ENCODE measurements at places on chromosomes 5 and 9. TPM values are rescaled to one million over a fixed set of nuclear protein-coding genes. Genes with fewer than 3 reads are reported as not detected.

The FBN2 gene
- 7.1 TPM for total RNA-seq

The ANKDD1B gene
- 0.38 TPM for total RNA-seq

The PCDHGB2 gene
- total RNA-seq: 16.2 TPM

The WNT8A gene
- not detected for total RNA-seq

The CD180 gene
- total RNA-seq: 0.48 TPM

The GABRA1 gene
- total RNA-seq: not detected

The PCDHGB6 gene
- total RNA-seq: 11.9 TPM

The PLEKHG4B gene
- total RNA-seq: 0.03 TPM

The SPINK7 gene
- total RNA-seq: not detected

The TNFSF8 gene
- 0.86 TPM for total RNA-seq

The PRUNE2 gene
- total RNA-seq: 19.9 TPM

The IFNA17 gene
- not detected for total RNA-seq

The SPEF2 gene
- 2.2 TPM for total RNA-seq

- no peak for DNase-seq
These were observed 45.7 kb downstream of the DPYSL3 start for GRCh38 chr5:147464211-147464610.

- no peak for DNase-seq
These were observed 365.6 kb downstream of the CDK5RAP2 start for GRCh38 chr9:120214332-120214731.

GRCh38 chr5:153783362-153783658 is 255.4 kb downstream of the FAM114A2 start:
- DNase-seq: no peak

DNA sequence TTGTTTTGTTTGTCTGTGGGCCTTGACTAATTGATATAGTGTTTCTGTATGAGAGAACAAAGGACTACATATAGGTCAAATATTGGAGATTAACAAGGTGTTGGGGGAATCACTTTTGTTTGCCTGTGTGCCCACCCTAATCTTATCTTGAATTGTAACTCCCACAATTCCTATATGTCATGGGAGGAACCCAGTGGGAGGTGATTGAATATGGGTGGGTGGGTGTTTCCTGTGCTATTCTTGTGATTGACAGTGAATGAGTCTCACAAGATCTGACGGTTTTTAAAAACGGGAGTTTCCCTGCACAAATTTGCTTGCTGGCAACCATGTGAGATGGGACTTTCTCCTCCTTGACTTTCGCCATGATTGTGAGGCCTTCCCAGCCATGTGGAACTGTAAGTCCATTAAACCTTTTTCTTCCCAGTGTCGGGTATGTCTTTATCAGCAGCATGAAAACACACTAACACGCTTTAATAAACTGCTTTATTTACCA is 64.9 kb upstream of the HSPB3 start:
- no peak for DNase-seq

- DNase-seq: no peak
These were observed 163.8 kb upstream of the TRPM3 start for GRCh38 chr9:71285191-71285656.

GRCh38 chr5:43422143-43422542 is 10.0 kb upstream of the CCL28 start:
- no peak for DNase-seq

DNA sequence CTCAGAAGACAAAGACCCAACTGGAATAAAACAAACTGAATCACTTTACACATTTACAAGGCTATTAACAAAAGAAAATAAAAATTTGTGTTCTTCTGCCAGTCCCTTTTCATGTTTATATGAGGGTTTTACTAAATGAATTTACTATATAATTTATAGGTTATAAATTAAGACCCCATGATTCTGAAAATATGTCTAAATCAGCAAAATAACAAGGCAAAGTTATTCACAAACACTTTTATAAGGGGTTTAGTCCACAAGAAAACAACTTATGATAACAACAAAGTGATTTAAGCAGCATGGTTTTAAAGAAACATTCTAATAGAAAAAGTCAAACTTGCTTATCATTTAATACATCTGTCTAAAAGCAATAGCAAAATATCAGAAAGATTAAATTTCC is 4.9 kb downstream of the MIER3 start:
- DNase-seq: no peak

DNA sequence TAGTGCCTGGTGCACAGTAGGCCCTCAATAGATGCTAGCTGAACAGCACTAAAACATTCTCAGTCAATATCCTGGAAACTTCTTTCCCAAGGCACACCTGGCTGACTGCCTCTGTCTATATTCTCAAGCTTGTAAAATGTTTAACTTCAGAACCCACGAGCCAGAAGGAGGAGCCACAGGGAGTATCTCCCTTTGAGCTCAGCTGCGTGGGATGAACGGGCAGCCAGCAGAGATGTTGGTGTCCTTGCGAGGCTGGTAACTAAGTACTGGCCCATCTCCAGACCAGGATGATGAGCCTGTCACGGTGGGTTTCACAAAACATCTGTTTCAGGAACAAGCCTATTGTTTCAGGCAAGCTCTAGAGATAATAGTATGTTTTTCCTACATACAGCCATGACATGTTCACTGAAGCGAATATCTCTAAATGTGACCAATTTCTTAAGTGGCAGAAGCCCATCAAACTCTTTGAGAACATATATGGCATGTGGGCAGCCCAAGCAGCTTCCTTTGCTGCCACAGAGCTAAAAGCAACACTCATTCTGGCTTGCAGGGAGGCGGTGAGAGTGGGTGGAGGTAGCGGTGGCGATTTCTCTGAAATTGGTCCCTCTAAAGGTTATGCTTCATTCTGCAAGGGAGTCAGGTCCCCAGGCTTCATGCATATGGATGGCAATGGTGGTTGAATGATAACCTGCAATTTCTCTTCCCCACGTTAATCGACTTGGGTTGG is 206.2 kb downstream of the TTLL11 start:
- DNase-seq: no peak

DNA sequence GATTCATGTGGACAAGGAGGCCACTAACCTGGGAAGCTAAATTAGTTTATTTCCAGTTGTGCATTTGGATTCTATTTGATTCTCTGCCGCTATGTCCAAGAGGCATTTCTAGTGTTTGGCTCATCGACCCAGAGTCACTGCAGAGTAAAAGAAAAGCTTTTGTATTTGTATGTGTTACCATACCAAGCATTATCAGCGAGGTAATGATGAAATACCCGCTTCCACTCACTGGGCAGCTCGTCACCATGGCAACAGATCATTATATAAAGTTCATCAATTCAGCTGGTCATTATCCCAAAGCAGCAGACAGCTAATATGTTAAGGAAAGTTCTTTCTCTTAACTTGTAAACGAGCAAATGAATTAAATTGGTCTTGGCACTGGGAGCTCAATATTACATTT is 380.3 kb downstream of the SEMA5A start:
- DNase-seq: no peak

DNA sequence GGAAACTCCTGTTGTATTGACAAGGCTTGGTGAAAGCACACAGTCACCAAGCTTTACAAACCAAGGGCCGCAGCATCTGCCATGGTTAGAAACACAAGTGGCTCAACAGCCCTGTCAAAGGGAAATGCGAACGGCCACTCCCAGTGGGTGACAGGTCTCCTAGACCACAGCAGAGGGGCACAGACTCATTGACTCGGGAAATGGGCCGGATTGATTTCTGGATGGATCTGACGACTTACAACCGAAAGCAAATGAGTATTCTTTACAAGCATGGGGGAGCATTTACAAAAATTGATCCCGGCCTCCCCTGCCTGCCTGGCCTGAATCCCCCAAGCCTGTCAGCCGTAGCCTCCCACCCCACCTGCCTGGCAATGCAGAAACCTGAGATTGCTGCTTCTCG is 48.2 kb downstream of the ADAMTS2 start:
- DNase-seq: no peak

GRCh38 chr9:137982200-137982599 is 104.6 kb downstream of the CACNA1B start:
- no peak for DNase-seq

GRCh38 chr5:14357441-14357840 is 214.3 kb downstream of the TRIO start:
- DNase-seq: no peak

GRCh38 chr5:40437452-40437861 is 242.3 kb upstream of the PTGER4 start:
- DNase-seq: no peak

DNA sequence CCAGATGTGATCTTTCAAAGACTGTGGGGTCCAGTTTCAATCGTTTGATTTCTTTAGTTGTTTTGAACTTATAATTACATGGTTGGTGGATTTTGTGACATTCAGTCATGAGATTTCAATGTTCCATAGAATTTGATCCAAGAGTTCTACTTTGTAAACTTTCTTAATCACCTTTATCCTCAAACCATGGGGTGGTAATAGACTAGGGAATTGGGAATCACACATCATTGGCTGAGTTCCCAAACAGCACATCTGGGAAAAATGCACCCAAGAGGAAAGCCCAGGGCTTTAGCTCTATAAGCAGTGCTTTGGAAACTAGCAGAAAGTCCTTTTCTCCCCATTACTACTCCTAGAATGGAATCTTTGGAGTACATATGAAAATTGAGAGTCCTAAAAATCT is 177.6 kb downstream of the NNT start:
- no peak for DNase-seq

DNA sequence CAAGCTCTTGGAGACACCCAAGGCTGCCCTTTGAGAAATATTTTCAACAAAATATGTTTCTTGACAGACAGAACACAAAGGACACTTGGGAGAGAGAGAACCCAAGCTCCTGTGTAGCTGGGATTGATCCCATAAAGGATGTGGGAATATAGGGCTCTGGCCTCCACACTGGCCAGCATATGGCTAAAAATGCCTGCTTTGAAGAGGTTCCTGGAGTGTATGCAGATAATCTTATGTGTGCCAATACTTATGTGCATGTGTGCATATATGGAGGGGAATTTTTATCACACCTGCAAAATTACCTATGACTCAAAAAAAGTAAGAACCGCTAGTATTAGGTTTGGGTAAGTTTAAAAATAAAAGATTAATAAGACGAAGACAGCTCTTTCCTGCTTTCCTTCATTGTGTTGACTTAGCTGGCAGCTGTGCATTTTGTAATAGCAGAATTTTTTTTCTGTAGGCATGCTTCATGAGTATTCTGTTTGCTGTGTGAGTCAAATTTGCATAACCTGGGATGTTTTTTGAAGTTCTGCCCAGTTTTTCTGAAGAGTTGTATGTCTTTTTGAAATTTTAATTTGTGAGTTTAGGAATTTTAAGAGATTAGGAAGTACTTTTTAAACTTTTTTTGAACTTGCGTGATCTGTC is 42.6 kb downstream of the HACD4 start:
- DNase-seq: no peak

DNA sequence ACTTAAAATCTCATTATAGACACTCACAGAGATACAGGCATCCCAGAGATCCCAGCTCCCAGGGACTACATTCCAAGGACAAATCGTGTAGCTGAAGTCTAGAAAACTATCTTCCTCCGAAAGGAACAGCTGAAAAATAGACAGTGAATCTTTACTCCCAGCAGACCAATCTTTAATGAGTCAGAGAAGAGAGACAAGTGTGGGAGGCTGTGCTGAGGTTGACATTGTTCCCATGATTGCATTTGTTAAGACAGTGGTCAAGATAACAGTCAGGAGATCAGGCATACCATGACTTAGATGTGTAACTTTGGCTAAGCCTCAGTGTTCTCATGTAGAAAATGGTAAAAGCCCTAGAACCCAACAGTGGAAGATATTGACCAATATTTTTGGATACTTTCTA is 120.7 kb downstream of the PAPPA start:
- no peak for DNase-seq

- no peak for DNase-seq
These were observed 3.7 kb upstream of the DPM2 start for GRCh38 chr9:127941062-127941960.

GRCh38 chr9:121781701-121782464 is 130.4 kb downstream of the DAB2IP start:
- no peak for DNase-seq

DNA sequence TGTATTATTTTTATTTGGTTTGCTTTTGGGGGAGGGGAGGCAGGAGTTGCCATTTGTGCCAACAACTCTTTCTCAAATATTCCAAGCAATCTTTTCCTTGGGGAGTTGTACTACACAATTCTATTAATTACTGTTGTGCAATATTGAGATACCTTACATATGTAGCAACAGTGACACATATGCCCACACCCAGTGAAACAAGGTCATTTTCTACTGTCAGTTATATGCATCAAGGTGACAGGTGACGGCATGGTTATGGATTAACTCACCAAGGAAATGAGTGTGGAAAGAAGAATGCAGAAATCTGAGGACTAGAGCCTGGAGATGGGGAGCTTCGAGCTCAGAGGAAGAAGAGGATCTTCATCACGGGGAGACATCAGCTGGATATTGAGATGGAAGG is 17.9 kb upstream of the MSMP start:
- no peak for DNase-seq

GRCh38 chr9:109409773-109410397 is 88.2 kb downstream of the PTPN3 start:
- DNase-seq: no peak

DNA sequence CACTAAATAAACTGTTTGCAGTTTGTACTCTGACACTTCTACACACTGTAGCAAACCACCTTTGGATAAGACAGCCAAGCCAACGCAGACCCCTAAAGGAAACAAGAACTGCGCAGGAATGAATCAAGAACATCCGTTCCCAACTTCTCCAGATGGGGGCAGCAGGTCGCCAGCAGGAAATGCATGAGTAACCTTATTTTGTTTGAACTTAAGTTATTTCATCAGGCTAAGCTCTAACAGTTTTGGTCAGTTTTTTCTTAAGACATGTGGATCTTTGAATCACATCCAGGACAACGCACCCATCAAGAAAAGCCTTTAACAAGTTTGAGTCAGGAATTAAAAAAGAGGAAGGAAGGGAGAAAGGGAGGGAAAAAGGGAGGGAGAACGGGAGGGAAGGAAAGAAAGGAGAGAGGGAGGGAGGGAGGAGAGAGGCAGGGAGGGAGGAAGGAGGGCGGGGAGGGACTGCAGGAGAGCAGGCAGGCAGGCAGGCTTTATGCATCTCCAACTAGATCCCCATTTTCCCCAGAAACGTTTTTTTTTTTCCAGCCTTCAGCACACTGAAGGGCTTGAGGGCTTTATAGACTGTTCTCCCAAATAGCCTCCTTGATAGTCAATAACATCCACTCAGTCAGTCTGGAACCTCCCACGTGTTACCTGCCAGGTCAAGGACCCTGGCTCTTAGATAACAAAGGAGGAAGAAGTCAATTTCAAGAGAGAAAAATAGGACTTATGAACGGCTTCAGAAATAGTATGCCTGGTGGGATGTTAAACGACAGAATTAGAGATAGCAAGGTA is 22.2 kb downstream of the BHMT start:
- DNase-seq: no peak

DNA sequence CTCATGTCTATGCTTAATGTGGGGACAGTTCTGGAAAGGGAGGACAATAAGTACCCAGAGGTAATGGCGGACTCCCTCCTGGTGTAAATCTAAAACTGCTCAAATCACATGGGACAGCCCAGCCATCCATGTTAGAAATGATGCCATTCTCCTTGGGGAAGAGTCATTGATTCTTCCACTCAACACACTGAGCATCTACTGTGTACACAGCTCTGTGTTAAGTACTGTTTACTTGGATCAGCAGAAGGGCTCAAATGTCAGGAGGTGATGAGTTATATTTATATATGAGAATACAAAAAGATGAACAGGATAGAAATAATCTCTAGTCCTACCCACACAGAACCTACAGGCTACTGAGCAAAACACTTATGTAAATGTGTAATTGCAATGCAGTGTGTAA is 31.8 kb upstream of the NANS start:
- DNase-seq: no peak

Measured in cardiac septum (tissue), 1 donor.